ENCODE measurements at places on chromosomes 5 and 9.

GRCh38 chr9:122229485-122229837, 704 bp upstream of the LHX6 start:
- DNase-seq, result no peak

GRCh38 chr9:630817-631216, 210.7 kb upstream of the DMRT1 start:
- DNase-seq, result no peak

DNA sequence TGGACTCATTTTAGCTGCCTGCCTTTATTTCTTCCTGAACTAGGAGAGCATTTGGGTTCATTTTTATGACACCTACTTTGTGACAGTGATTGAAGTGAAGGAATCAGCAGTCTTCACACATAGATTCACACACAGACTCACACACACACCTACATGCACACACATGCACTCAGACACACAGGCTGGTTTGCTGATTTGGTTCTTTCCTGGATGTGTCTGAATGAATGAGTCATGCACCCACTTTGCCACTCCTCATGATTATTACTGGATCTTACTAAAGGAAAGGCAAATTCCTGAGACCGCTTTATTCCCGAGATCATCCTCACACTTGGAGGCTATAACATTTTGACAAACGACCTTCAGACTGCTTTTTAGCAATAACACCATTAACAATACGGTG, 529.5 kb downstream of the AGTPBP1 start:
- no peak for DNase-seq

GRCh38 chr5:93622240-93622885, 39.3 kb downstream of the NR2F1 start:
- no peak for DNase-seq

GRCh38 chr5:40446910-40447309, 232.8 kb upstream of the PTGER4 start:
- no peak for DNase-seq

DNA sequence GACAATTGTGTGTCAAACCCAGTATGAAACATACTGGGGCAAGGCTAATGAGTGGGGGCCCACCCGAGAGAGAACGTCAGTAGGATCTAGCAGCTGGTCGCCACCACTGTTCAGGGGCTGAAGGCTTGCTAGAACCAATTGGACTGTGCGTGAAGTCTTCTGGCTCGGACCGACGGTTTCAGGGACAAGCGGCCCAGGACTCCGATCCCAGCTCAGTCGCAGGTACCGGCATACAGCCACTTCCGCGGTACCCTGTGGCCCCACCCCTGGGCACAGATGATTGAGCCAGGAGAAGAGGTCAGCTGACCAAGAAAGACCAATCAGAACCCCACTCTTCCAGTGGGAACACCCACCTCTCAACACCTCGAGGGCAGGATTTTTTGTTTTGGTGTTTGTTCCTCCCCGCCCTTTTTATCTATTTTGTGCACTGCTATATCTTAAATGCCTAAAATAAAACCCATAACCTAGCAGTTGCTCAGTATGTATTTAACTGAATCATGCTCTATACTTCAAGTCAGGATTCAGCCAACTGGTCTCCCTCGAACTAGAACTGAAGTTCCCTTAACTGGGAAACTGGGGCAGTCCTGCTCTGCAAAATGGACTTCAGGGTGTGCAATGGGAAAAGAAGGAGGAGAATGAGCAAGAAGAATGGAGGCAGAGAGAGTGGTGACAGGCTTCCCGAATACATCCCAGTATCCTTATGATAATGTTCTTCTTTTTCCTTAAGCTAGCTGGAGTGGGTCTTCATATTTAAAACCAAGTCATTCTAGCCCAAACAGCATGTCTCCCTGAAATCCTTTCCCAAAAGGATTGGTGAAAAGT, 21.1 kb upstream of the CPEB4 start:
- DNase-seq, result no peak

DNA sequence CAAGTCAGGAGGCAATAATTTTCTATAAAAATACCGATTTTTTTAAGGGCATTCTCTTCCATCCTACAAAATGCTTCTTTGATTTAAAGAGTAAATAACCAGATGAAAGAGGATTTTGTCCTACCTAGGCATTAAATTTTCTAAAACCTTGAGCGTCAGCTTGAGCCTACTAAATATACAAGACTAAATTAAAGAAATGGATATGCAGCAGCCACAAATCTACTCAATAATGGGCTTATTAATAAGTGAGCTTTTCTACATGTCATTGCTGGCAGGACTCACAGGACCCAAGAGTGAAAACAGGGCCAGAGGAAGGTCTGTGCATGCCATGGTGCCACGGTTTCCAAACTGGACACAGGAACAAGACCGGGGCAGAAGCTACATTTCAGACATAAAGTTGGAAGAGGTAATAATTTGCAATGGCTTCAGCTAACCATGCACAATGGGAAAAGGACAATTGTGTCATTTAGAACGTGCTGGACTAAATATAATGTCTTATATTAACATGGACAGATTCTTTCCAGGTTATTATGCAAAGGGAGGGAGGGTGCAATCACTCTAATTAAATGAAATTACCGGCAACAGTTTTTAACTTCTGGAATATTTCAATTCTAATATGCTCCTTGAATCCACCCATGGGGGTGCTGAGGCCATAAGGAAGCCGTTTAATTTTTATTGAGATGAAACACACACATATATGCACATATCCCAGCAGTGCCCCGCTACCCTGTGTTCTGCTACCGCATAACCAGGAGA, 5.2 kb downstream of the WHRN start:
- DNase-seq, result no peak

DNA sequence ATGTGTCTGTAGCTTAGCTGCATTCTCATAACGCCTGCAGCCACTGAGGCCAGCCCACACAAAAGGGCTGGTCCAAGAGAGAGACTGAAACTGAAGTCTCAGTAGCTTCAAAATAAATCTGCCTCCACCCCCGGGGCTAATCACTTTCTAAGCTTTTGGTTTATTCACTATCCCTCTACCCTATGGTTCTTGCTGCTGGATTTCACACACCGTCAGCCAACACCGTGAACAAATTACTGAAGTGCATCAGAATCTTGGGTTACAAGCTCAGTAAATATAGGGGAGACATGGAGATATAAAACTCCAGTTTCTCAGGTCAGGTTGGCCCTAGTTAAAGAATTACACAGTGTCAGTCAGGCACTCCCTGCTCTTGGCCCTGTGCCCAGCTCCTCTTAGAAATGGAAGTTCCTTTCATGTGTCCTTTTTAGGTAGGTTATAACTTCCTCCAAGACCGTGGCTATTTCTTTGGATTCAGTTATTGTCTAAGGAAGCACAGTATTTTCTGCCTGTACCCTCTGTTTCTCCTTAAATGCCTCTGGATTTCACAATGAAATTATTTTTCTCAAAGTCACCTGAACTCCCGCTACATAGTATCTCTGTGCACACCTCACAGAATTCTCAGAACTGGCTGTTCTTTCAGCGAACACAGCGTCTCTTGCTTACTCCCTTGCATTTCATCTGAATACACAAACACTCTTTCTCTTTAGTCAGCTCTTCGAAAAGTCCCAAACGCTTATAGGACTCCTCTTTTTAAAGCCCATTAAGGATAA, 112.5 kb downstream of the FAM174A start:
- peak; percentile 60 for DNase-seq
